MM.1S (cell line): ENCODE measurements at places on chromosomes 6 and 20.
A peak's percentile ranks its signal among the peaks of the same experiment; 100 is the strongest.

DNA sequence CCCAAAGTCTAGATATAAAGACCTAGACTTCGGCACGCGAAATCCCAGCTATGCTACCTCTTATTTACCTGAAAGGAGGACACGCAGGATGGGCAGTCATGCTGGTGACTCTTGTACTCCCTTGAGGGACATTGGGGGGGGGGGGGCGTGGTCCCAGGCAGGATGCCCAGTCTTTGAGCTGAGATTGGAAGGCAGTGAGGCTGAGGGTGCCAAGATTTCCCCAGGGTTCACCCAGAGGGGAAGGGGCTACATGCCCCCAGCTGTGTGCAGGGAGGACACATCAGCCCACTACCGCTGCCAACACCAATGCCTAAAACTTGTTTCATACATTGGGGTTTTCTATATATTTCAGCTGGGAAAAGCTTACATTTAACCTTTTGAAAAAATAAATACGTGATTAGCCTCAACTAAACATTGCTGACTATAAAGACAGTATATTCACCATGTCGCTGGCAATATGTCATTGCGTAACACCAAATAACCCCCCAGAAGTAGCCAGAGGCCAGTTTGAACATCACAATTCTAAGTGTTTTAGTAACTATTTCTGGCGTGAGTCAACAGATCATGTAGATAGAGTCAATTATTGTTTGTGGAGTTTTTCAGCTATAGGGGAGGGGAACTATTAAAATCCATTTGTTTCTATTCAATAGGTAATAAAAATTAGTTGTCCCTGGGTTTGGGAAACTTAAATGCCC is 21.6 kb downstream of the MGME1 start:
- no peak overlapping the region for H3K27ac ChIP-seq
- no peaks in the 10 kb centered on the region for H3K4me1 ChIP-seq
- no peaks in the 10 kb centered on the region for H3K27me3 ChIP-seq
- no peak overlapping the region for H3K4me3 ChIP-seq
- no peak for DNase-seq

GRCh38 chr6:135282395-135282794 is 101.3 kb downstream of the MYB start:
- H3K4me3 ChIP-seq, result no peak overlapping the region
- no peaks in the 10 kb centered on the region for H3K36me3 ChIP-seq
- no peaks in the 10 kb centered on the region for H3K4me1 ChIP-seq
- no peak for DNase-seq
- H3K27ac ChIP-seq, result no peak overlapping the region

DNA sequence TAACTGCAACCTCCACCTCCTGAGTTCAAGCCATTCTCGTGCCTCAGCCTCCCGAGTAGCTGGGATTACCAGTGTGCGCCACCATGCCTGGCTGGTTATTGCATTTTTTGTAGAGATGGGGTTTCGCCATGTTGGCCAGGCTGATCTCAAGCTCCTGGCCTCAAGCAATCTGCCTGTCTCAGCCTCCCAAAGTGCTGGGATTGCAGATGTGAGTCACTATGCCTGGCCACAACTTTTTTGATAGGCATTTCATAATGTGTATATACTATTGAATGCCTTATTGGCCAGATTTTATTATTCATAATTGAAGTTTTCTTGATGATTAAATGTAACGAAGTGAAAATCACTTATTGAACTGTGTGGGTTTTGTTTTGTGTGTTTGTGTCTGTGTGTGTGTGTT is 27.9 kb downstream of the FIG4 start:
- H3K4me1 ChIP-seq, result no peaks in the 10 kb centered on the region
- no peak overlapping the region for H3K27ac ChIP-seq
- H3K27me3 ChIP-seq, result no peaks in the 10 kb centered on the region
- H3K4me3 ChIP-seq, result no peak overlapping the region

GRCh38 chr6:21111093-21111725 is 482.3 kb upstream of the SOX4 start:
- no peak overlapping the region for H3K27ac ChIP-seq
- no peaks in the 10 kb centered on the region for H3K4me1 ChIP-seq
- no peak overlapping the region for H3K4me3 ChIP-seq
- H3K36me3 ChIP-seq, result no peaks in the 10 kb centered on the region
- H3K27me3 ChIP-seq, result no peaks in the 10 kb centered on the region

- no peaks in the 10 kb centered on the region for H3K4me1 ChIP-seq
- no peaks in the 10 kb centered on the region for H3K36me3 ChIP-seq
- H3K27me3 ChIP-seq, result no peaks in the 10 kb centered on the region
Observed at GRCh38 chr6:163874784-163875183, 460.3 kb downstream of the QKI start.

GRCh38 chr20:51639206-51639832 is 96.8 kb upstream of the NFATC2 start:
- H3K4me1 ChIP-seq, result no peaks in the 10 kb centered on the region
- peak; percentile 21 for DNase-seq
- no peak overlapping the region for H3K4me3 ChIP-seq
- H3K27ac ChIP-seq, result no peak overlapping the region
- H3K36me3 ChIP-seq, result no peaks in the 10 kb centered on the region
